ENCODE measurements at places on chromosomes 5 and 9. TPM values are rescaled to one million over a fixed set of nuclear protein-coding genes. Genes with fewer than 3 reads are reported as not detected.

GRCh38 chr5:44178414-44178813 lies 210.8 kb downstream of the FGF10 start:
- no peak for DNase-seq

DNA sequence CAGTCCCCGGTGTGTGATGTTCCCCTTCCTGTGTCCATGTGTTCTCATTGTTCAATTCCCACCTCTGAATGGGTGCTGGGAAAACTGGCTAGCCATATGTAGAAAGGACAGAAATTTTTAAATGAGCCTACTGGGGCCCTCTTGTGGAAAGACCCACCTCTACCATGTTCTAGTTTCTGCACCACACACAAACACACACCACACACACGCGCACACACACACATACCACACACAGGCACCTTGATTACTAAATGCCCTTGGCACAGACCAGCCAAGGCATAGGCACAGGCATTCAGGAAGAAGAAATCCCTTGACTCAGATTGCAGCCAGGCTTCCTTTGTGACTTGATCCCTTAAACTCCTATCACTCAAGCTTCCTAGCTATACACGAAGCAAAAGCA lies 60.5 kb downstream of the SIL1 start:
- DNase-seq, result peak; percentile 18

DNA sequence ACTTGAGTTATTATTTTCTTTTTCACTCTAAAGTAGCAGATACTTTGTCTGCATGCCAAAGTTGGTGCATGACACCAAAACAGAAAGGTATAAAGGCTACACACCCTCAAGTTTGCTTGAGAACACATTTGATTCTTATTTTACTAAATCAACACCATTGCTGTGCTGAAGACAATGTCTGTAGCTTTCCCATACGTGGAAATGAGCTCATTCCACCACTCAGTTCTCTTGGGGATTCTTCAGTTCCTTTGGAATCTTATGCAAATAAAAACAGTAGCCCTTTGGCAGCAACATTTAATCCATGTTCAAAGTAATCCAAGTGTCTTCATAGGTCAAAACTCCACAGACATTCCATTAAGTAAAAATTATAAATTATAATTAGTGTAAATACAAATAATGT lies 264.9 kb downstream of the TLE1 start:
- DNase-seq, result no peak

Gene C8G
- total RNA-seq, result not detected

DNA sequence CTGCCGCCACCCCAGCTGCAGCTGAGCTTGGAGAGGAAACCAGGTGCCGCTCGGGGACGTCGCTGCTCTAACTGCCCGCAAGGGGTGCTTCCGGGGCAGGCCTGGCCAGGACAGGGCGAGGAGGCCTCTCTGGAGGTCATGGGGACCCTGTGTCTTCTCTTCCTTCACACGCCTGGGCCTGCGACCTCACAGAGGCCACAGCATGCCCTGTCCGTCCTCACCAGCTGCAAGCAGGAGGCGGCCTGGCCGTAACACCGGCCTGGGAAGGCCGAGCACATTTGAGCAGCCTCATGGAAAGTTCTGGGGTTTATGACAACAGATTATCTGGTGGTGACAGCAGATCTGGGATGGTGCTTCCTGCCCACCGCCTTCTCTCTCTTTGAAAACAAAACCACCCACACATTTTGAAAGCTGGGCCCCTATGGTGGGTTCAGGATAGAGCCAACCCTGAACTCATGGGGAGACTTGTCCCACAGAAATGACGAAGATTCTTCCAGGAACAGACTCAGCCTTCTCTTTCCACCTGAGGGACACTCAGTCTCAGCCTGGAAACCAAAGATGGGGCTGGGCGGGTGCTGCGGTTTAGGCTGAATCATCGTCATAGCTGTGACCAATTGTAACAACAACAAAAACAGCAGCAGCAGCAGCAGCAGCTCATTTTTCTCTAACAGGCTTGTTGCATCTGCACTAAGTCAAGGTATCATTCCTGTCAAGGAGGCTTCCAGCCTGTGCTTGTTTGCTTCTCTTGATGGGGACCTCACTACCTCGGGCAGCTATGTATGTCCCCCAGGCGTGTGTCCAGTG lies 99.6 kb upstream of the RAPGEF1 start:
- peak; percentile 81 for DNase-seq

DNA sequence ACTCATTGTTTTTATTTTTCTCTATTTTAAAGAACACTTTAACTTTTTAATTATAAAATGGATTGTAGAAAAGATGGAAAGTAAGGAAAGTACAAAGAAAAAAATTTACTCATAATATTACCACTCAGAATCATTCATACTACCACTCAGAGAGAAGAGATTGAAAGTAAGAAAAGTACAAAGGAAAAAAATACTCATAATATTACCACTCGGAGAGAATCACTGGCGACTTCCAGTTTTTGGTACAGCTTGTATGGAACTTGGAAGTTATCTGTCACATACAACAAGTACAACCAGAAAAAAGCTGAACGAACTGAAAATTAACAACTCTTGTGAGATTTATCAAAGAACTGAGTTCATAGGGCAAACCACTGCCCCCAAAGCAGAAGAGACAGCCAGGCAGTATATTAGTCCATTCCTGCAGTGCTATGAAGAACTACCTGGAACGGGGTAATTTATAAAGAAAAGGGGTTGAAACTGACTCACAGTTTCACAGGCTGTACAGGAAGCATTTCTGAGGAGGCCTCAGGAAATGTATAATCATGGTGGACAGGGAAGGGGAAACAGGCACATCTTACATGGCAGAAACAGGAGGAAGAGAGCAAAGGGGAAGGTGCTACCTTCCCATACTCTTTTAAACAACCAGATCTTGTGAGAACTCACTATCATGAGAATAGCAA lies 183.9 kb downstream of the SMARCA2 start:
- DNase-seq, result no peak
